ENCODE measurements at places on chromosomes 6 and 20.

DNA sequence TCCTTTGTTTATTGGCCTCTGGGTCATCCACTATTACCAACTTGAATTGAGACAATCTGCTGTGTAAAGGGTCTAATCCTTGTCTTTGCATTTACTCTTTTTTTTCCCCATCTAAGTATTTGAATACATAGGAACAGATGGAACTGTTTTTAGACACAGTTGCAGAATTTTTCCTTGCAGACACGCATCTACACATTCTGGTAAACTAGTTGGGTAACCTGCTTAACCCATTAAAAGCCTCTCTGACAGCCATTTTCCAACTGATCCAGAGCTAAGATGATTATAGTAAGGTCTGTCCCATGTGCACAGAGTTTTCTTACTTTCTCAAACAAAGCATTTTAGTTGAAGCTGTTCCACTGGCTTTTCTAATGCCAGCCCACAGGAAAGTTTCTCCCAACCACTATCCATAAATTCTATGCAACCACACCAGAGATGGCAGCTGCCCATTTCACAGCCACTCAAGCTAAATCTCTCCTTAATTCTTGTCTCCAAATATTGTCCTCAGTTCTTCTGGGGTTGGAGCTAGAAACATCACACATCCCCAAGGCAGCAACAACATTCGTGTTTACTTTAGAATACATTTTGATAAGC is 492.1 kb downstream of the MAFB start:
- no peak for DNase-seq

DNA sequence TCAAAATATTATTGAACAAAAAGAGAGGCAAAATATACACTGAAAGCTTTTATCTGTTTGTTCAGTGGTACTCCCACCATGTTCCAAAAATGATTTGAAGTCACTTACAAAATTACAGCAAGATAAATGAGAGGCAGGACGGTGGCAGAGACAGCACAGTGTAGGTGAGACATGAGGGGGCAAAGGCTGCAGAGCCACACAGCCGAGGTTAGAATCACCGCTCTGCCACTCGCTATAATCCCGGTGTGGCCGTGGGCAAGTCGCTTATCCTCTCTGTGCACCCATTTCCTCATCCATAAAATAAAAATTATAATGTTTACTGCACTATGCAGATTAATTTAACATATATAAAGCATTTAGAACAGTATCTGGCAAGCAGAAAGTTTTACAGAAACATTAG is 140.1 kb upstream of the BEND6 start:
- no peak for DNase-seq

DNA sequence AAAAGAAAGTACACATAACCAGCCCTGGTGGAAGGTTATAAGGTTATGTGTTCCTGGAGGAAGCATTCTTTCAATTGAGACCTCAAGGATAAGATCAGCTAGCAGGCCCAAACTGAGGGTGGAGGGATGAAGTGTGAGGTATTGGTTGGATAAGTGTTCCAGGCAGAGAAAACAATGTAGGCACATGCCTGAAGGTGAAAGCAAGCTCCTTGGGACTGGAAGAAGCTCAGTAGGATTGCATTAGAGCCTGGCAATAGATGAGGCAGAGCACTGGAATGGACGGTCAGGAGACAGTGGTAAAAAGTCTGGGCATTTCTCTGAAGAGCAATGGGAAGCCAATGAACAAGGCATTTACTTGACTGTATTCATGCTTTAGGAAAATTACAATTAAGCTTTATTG is 89.9 kb upstream of the SHLD1 start:
- DNase-seq = no peak

GRCh38 chr6:106895703-106896040 is 78.9 kb downstream of the CD24 start:
- DNase-seq = no peak

Data from hematopoietic multipotent progenitor cell treated with erythropoietin and hydrocortisone succinate and interleukin-3 and kit ligand, for 4 days (in vitro differentiated cells).